NCI-H187 treated with DMSO at 0.1 percent for 48 hours (cell line): ENCODE measurements at places on chromosomes 7 and 10.

DNA sequence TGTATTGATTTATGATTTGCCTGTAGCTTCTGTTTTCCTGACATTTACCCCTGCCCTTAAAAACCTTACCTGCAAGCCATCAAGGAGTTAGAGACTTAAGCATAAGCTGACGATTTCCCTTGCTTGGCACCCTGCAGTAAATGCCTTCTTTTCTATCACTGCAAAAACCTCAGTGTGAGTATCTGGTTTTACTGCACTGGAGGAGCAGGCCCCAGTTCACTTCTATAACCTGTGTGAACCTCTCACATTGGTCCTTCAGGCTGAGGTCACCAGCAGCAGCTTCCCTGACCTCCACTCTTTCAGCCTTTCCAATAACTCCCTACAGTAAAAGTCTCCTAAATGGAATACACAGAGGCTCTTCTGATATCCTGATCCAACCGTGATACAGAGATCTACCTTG lies 30.5 kb downstream of the NUP42 start:
- DNase-seq = no peak

- DNase-seq = no peak
These were observed 19.0 kb upstream of the C10orf71 start for GRCh38 chr10:49280001-49280408.

- DNase-seq = no peak
These were observed 34.2 kb downstream of the MTURN start for GRCh38 chr7:30168835-30169573.

- no peak for DNase-seq
These were observed 278.8 kb downstream of the RPS24 start for GRCh38 chr10:78312197-78313047.

- DNase-seq = no peak
These were observed 277.7 kb downstream of the ANKRD7 start for GRCh38 chr7:118502235-118502634.

- no peak for DNase-seq
These were observed 54.2 kb upstream of the FRMD4A start for GRCh38 chr10:14384915-14385314.

- no peak for DNase-seq
These were observed 2.7 kb upstream of the HERPUD2 start for GRCh38 chr7:35697414-35698175.

DNA sequence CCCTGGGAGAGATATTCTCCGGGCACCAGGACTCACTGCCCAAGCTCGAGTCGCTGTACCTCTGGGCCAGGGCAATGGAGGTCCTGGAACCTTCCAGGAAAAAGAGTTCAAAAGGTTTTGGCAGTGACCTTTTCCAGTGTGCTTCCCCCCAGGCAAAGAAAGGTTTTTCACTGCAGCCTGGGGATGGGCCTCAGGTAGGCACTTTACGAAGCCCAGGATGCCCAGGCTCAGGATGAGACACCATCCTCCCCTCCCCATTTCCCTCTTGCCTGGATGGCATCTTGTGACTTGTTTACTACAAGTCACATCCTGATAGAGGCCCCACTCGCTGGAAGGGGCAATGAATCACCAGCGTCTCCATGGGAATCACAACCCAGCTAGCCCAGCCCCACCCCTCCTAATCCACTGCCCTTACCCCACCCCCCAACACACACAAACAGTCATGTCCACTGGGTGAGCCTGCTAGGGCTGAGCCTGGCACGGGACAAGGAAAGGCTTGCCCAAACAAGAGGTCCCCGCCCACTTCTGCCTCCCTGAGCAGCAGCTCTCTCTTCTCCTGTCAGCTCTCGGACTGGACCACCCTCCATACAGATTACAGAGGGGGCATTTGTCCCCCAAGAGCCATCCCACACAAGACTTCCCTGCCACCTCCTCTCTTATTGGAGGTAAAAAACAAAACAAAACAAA lies 93.8 kb upstream of the SMNDC1 start:
- DNase-seq = no peak

DNA sequence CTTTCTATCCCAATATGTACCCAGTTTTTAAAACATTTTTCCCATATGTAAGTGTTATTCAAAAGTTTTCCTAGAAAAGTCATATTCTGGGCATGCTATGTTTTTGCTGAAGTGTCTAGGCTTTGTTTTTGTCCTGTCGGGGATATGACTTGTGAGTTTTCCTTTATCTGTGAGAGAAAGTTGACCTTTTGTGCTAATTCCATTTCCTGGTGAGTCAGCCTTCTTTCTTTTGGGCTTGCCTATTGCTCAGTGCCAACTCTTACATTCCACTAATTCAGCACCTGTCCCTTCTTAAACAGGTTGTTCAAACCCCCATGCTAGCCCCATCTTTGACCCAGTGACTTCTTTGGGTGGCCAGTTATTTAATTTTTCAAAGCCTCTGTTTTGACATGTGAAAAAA lies 146.2 kb downstream of the AHR start:
- DNase-seq = no peak

DNA sequence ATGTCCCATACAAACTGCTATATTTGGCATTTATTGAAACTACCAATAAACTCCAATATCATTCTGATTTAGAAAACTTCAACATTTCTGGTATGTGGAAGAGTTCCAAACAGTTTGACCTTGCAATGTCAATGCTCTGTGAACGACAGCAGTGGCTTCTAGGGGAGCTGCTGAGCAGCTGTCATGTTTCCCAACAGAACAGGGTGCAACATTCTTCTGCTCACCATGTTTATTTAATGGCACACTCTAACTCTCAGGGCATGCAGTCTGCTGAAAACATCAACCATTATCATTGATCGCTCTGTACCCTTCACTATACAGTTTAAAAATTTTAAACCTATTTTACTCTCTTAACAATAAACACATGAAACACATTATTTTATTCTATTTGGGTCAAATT lies 25.9 kb downstream of the LMOD2 start:
- DNase-seq = no peak

DNA sequence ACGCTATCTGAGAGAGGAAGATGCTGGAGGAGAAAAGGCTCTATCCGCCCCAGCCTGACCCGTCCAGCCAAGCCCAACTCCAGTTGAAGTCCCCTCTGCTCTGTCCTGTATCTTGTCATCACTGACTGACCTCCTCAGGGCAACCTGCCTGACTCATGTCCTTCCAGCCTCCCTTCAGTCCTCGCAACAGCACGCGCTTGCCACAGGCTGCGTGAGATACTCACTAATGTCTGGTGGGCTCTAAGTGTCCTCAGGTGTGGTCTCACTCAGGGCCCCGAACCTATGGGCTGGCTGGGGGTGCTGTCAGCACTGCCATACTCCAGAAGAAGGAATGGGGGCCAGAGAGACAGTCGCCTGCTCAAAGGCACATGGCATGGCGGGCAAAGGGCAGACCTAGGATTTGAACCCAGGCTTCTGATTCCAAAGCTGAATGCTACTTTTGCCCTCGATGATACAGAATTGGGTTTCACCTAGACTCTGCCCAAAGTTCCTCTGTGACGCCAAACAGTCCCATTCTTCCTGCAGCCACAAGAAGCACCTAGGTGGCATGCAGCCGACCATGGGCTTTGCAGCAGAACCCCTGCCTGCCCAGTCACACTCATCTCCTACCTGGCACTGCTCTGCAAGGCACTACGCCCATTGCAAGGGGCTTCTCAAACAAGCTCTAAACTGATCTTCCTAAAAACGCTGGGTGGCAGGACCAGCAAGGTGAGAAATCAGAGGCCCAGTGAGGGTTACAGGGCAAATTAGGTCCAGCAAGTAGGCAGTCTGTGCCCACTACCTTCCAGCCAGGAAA lies 8.5 kb downstream of the FAM53B start:
- no peak for DNase-seq

DNA sequence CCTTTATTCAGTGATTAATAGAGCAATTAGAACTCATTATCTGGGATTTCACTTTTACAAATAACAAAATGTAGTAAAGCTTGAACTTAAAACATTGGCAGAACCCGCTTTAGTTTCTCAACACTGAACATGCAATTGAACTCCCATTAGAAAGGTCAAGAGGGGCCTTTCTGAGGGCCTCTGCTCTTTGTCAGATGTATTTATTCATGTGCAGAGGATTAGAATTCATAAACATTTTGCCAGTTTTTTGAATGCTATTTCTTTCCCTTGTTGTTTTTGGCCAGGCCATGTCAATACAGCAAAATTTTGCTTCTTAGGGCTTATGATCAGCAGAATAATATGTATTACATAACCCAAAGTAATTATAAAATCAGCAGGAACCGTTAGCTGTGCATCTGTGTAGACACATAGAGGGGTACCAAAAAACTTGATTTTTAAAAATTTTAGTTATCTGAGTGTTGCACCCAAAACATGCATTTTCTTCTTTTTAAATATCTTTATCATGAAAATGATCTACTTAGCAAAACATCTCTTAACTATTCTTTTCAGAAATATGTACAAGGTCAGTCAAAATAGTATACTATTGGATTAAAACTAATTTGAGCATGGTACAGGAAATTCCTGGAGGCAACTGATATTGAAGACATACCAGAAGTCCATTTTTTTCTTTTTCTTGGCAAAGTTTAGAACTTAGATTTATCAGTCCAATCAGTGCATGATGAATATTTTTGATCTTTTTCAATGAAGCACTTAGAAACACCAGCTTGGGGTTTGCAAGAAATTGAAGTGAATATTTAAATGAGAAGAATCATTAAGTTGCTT lies 177.5 kb downstream of the TWIST1 start:
- DNase-seq = no peak

DNA sequence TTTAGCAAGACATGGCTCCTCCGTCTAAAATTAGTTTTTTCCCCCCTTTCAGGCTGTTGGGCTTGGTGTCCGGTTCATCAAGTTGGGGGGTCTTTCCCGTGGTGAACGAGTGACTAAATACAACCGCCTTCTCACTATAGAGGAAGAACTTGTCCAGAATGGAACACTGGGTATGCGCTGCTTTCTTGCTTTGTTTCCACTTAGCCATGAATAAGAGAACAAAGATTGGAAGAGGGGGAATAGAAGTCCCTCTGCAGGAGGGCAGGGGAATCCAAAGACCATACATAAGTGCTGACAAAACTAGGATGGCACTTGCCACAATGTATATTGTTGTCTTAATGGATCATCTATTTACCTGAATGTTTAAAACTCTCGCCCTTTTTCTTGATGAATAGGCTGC lies 30.5 kb downstream of the ENO4 start:
- no peak for DNase-seq

DNA sequence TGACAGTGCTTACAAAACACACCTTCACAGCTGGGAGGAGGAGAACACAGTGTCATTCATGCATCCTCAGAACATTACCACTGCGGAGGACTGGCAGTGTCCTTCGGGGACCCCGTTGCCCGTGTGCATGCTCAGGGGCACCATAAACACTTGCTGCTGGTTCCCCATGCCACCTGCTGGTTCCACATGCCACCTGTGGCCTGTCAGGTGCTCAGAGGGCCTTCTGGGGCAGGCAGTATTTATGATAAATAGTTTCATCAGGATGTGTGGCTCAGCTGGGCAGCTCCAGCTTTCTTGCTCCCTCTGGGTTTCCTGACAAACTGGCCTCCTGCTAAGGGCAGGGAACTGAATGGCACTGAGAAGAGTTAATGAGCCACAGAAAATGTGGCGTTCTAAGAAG lies 32.1 kb downstream of the CELF2 start:
- DNase-seq = no peak

- DNase-seq = no peak
These were observed 25.6 kb upstream of the PIK3AP1 start for GRCh38 chr10:96745950-96746349.

DNA sequence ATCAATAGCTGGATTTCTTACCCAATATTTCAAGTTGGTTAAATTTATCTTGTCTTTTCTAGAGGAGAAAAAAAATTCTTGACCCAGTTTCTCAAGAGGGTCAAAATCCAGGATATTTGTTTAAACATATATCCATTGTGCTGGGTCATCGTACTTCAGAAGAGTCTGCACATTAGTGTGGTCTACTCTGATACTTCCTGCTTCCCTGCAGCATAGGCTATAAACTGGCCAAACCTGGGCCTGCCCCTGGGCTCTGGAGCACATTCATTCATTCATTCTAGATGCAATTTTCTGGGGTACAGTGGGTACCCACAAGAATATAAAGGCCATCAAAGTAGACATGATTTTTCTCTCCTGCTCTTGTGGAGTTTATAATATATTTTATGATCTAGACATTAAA lies 142.1 kb upstream of the WNT16 start:
- DNase-seq = no peak

- no peak for DNase-seq
These were observed 97.4 kb downstream of the RAB18 start for GRCh38 chr10:27601503-27601902.

DNA sequence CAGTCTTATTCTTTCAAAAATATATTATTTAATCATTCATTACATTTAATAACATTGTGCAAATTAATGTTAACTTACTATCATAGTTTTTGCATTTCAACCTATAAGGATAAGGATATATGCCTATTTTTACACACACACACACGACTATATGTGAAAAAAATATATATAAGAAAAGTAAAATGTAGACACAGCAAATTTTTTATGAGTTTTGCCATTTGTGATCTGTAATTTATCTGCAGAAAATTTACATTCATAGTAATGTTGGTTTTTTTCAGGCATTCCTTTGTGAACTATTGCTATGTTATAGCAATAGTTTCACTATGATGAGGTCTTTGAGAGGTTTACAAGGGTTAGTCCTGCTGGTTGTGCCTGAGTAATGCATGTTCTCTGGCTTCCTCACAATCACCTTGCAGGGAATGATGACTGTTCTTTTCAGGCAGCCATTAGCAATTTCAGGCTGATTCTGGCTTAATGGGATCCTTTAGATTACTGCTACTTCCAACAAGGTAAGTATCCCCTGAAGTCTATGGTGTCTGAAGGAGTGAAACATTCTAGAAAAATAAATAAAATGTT lies 183.7 kb upstream of the CDK1 start:
- DNase-seq = no peak

DNA sequence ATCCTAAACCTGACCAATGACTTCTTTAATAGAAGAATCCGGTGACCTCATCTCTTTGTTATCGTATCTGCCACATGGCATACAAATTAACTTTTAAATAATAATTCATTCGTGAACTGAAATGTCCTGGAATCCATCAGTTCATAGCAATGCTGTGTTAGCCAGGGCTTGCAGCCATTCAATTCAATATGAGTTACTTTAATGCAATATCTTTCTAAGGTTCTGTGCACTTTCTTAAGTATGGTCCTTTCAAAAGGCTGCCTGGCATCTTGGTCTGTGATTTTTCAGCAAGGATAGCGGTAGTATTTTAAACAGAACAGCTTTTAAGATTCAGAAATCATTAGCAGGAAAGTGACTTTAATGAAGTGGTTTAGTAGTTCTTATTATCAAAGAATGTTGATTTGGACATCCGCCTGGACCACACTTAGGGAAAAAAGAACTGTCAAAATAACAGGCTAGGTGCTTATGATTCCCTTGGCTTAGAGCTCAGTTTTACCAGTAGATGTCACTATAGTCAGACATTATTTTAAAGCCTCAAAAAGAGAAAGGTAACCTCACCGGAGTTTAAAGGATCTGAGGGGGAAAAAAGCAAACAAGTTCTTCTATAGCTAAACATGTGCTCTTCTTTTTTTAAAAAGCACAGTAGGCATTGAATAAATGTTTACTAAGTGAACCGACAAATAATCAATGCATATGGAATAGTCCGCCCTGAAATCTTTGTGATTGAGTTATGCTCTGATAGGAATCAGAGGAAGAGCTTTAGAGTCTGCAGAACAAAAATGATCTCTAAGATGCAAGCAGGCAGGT lies 22.7 kb downstream of the SLC35G1 start:
- DNase-seq = no peak
